ENCODE measurements at places on chromosomes 6 and 20.

DNA sequence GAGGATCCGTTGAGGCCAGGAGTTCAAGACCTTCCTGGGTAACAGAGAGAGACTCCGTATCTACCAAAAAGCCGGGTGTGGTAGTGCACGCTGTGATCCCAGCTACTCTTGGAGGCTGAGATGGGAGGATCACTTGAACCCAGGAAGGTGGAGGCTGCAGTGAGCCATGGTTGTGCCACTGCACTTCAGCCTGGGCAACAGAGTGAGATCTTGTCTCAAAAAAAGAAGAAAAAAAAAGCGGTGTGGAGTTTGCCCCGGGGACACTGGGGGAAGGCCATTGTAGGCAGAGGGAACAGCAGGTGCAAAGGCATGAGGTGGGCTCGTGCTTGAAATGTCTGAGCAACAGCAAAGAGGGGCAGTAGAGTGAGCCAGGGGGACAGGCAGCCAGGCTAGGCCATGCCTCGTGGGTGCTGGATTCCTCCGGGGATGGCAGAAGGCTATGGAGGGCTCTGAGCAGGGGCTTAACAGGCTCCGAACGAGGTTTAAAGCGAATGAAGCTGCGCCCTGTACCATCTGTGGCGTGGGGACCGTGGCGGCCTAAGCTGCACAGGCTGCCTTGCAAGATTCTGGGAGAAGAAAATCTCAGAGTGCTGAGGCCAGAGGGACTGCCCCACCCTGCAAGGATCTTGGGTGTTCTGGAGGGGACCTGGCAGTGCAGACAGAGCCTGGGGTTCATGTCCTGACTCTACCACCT is 36.9 kb upstream of the NOL4L start:
- DNase-seq = no peak

- DNase-seq = no peak
Measured at GRCh38 chr6:132418235-132418965, 17.1 kb upstream of the MOXD1 start.

GRCh38 chr6:51855310-51856082 is 231.9 kb downstream of the PKHD1 start:
- no peak for DNase-seq

DNA sequence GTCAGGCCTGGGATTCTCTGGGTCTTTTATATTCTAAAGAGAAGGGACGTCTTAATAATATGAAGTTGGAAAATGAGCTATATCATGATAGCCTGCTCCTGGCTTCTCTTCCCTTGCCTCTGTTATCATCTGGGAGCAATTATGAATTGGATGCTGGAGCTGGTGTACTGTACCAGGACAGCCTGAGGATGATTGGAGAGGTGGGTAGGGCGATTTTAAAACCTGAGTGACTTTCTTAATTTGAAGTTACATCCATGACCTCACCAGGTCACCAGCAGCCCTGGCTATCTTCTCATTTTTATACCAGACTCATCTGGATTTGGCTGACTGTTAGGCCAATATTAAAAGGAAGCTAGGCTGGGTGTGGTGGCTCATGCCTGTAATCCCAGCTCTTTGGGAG is 317.6 kb downstream of the CLIC5 start:
- DNase-seq = no peak

DNA sequence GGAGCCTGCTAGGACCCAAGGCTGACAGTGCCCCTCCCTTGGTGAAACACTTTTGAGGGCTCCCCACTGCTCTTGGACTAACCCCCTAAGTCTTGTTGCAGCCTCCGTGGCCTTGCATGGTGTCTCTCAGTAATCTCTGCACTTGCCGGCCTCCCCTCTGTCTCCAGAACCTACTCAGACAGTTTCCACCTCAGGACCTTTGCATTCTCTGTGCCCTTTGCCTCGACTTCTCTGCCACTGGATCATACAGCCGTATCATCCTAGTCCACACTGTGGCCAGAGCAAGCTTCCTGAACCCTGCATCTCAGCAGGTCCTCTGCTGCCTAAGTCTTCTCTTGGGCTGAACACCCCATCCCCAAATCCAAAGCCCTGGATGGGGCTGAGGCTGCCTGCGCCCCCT is 152.0 kb upstream of the PTPN1 start:
- DNase-seq = no peak

DNA sequence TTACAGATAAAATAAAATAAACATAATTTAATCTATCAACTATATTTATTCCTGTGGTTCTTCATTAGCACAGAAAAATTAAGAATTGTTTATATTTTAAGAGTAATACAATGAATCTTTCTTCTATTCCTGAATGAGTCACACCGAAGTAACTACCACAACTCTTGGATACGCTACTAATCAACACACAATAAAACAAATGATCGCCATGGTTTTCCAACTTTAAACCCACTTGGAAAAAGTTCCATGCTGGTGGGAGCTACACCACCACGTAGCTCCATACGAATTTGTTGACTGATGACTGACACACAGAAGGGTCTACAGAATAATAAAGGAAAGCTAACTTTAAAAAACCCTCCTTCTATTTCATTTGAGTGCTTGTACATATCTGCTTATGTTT is 135.8 kb upstream of the NEDD9 start:
- no peak for DNase-seq

DNA sequence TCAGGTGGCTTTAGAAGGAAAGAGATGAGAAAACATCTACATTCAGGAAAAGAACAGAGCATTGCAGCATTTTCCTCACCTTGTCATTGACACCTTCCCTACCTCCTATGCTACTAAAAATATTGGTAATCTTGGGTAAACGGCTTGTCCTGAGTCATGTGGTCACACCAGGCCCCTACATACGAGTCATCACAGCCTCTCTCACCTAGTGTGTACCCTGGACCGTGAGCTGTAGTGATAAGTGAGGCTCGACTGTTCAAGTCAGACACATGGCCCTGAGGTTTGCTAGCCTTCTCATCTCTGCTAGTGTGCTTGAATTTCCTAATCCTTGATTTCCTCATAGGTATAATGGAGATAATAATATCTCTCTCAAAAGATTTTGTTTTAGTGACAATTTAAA is 29.6 kb upstream of the TMEM244 start:
- DNase-seq = no peak

DNA sequence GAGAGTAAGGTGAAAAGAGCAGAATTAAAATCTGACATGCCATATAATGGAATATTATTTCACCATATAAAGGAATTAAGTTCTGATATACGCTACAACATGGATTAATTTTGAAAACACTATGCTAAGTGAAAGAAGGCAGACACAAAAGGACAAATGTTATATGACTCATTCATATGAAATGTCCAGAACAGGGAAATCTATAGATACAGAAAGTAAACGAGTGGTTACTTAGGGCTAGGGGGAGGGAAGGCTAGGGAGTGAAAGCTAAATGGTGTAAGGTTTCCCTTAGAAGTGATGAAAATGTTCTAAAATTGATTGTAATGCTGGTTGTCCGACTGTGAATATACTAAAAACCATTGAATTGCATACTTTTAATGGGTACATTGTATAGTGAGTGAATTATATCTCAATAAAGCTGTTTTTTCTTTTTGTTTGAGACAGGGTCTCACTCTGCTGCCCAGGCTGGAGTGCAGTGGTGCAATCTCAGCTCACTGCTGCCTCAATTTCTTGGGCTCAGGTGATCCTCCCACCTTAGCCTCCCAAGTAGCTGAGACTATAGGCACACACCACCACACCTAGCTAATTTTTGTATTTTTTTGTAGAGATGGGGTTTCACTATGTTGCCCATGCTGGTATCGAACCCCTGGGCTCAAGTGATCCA is 8.2 kb downstream of the PRPH2 start:
- no peak for DNase-seq

DNA sequence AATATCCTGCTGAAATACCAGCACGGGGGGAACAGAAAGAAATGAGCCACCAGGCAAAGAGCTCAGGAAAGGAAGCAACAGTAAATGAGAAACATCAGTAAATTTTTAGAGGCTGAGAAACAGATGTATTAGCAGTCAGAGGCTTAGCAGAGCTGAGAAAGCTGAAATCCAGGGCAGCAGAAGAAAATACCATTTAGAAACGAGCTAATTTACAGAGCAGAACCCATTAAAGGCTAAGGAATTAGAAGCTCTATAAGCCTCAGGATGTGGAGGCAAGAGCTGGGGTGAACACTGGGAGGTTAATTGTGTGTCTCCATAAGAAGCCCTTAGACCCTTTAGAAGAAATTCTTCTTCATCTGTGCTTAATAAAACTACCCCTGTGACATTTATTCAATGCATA is 178.6 kb upstream of the RGS17 start:
- no peak for DNase-seq

- DNase-seq = no peak
Measured at GRCh38 chr6:118783931-118784550, 109.9 kb upstream of the ASF1A start.

GRCh38 chr20:53625311-53626129 is 31.9 kb upstream of the ZNF217 start:
- no peak for DNase-seq

GRCh38 chr20:37977786-37978185 is 55.5 kb downstream of the TTI1 start:
- DNase-seq = no peak

DNA sequence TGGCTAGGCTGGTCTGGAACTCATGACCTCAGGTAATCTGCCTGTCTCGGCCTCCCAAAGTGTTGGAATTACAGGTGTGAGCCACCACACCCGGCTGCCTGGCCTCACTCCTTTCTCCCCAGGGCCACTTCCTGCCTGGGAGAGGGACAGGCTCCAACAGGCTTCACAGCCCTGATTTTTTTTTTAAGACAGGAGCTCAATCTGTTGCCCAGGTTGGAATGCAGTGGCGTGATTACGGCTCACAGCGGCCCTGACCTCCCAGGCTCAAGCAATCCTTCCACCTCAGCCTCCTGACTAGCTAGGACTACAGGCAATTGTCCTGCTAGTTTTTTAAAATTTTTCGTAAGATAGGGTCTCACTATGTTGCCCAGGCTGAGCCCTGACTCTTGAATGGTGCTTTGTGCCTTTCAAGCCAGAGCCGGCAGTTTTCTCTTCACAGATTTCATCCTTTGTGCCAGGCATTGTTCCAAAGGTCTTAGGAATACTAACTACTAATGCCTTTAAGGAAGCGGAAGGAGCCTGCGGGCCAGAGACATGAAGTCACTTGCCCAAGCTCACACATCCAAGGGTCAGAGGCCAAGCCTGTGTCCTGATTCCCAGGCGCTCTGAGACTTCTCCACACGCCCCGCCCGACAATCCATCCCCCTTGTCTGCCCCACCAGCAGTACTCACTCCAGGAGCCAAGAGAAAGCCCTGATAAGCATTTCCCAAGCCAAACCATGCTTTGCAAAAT is 19.2 kb downstream of the CAPN11 start:
- no peak for DNase-seq

DNA sequence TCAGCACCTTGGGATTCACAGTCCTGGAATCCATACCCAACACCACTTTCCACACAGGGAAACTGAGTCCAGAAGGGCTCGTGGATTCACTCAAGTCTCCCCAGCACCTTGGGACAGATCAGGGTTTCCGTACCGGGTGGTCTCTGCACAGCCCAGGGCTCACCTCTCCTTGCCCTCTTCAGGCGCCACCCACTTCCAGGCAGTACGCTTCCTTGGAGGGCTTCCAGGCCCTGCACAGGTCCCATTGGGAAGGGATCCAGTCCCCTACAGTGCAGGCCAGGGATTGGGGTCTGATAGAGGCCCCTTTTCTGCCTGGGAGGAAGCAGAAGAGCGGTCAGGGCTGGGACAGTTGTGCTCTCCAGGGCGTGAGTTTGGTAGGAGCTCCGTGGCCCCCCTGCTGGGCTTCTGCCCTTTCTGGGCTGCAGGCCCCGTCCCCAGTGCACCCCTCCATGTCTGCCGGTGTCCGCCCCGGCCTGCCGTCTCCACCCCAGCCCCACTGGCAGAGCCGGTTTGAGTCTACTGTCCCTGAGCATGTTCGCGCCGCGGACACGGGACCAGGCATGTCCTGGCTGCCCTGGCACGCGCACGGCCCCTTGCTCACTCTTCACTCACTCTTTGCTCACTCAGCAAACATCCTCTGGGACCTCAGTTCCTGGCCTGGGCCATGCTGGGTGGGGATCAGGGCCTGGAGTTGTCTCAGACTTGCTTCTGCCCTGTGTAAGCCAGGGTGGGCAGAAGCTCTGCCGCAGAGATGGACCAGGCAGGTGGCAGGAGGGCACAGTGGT is 12.6 kb downstream of the SRC start:
- no peak for DNase-seq

GRCh38 chr6:44475417-44475778 is 87.9 kb downstream of the CDC5L start:
- DNase-seq = no peak

- no peak for DNase-seq
Measured at GRCh38 chr6:72275888-72276287, 346.0 kb upstream of the KCNQ5 start.

DNA sequence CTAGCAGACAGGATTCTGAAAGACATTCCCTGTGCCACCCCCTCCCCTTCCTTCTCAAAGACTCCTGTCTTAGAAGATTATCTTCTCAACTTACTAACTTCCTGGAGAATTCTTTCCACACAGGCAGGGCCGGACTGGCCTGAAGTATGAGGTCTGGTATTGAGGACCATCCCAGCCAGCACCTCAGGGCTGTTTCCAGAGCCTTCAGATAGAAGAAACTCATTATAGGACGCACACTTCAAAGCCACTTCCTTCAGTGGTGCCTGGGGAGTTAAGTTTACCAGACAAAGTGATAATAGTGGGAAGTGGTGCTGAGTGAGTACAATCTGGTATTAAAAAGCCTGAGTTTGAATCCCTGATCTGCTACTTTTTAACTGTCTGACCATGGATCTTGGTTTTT is 15.6 kb downstream of the KCNS1 start:
- no peak for DNase-seq

- no peak for DNase-seq
Measured at GRCh38 chr6:144434308-144434990, 149.3 kb downstream of the UTRN start.

GRCh38 chr6:12851123-12851695 is 134.6 kb downstream of the PHACTR1 start:
- DNase-seq = no peak

- DNase-seq = no peak
Measured at GRCh38 chr6:156256161-156256560, 521.0 kb upstream of the ARID1B start.

DNA sequence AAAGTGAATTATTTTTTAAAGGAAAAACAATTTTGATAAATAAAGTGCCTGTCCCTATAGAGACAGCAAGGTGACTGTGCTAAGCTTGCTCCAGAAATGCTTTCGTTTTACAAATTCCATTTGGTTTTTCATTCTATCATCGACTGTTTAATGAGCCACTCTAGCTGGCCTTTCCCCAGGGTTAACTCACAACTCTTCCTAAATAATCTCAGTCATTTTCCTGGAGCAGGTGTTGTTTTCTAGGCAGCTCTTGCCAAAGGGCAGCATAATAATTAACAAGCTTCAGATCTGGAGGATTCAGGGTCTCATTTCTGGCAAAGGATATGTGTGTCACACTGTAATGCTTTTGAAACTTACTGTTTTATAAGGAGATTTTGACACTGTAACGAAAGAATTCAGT is 184.2 kb downstream of the KHDC1L start:
- no peak for DNase-seq

DNA sequence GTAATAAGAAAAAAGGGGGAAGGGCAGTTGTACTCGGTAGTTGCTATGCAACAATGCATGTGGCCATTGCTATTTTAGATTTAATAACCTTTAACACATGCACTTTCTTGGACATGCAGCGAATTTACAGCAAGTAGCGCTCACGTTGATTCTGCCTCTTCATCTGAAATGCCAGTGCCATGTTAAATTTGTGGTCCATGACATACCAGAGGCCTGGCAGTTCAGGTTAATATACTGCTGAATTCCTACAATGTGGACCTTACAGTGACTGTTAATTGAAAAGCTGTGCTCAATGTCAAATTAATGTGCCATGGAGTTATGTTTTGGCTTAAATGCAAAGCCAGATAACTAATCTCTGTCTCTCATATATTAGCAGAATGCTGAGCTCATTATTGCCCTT is 699.7 kb downstream of the DOK5 start:
- DNase-seq = no peak
